Putamen (tissue), 1 donor: ENCODE measurements at places on chromosomes 16 and 17.
A peak's percentile ranks its signal among the peaks of the same experiment; 100 is the strongest.

DNA sequence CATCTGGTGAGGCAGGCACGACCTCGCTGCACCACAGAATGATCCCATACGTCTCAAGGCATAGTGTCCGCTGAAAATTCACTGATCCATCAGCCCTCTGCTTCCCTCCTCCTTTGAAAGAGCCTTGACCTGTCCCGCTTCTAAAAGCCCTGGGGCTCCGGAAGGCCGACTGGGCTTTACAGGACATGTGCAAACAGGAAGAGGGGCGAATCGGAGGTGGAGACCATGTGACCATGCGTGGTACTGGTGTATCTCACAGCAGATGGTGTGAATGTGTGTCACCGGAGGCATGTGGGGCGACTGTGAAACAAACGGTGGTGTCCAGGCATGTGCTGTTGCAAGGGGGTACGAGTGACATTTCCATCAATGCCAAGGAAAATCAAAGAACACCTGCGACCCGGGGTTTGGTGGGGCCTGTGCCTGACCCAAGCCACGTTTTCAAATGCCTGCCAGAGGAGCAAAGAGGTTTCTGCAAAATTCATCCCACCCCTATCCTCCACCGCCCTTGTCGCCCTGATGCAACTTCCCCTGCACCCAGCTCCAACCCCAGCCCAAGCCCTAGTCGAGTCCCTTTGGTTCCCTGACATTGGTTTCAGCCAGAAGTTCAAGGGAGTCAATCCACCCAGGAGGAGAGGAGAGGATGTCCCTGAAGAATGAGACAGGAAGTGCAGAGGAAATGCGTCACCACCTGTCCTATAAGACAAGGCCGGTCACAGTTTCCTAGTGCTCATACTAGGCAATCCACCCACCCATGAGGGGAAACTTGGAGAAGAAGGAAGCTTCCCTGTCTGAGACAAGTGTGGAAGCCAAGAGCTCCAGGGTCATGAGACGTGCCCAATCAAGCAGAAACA, 5.9 kb upstream of the KCNJ18 start:
- DNase-seq: no peak

DNA sequence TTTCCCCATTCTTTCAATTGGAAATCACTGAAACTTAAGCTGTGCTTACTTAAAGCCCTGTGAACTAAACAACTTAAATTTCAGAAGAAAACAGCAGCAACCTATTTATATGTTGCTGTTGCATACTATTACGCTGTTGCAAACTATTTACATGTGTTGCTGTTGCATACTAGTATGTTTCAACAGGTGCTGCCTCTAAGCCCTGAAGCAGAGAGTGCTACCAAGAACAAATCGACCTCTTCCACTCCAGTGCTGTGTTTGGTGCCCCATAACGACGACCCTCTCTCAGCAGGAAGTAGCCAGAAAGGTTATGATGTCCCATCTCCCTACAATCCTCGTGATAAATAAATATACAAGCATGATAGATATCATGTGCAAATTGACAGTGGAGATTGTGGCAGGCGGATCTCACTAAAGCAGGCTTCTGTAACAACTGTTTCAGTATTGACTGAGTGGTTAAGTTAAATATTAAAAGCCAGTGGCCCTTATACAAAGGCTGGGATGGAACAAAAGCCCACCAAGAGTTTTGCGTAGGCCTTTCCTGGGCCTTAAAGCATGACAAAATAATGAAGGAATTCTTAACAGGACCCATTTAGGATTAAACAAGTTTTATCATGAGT, 5.7 kb upstream of the SCPEP1 start:
- no peak for DNase-seq

DNA sequence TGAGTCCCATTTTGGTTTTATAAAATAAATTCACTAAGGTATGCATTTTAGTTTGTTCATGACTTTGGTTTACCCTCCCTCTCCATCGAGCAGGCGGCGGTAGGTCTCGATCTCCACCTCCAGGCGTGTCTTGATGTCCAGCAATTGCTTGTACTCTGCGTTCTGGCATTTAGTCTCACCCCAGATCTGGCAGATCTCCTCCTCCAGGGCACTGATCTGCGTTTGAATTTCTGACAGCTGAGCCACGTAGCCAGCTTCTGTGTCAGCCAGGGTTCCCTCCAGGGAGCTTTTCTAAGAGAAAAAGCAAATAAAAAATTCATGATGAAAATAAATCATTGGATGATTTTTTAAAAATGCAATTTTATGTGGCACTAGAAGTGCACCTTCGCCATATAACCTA, 4.2 kb downstream of the KRT24 start:
- DNase-seq: no peak

DNA sequence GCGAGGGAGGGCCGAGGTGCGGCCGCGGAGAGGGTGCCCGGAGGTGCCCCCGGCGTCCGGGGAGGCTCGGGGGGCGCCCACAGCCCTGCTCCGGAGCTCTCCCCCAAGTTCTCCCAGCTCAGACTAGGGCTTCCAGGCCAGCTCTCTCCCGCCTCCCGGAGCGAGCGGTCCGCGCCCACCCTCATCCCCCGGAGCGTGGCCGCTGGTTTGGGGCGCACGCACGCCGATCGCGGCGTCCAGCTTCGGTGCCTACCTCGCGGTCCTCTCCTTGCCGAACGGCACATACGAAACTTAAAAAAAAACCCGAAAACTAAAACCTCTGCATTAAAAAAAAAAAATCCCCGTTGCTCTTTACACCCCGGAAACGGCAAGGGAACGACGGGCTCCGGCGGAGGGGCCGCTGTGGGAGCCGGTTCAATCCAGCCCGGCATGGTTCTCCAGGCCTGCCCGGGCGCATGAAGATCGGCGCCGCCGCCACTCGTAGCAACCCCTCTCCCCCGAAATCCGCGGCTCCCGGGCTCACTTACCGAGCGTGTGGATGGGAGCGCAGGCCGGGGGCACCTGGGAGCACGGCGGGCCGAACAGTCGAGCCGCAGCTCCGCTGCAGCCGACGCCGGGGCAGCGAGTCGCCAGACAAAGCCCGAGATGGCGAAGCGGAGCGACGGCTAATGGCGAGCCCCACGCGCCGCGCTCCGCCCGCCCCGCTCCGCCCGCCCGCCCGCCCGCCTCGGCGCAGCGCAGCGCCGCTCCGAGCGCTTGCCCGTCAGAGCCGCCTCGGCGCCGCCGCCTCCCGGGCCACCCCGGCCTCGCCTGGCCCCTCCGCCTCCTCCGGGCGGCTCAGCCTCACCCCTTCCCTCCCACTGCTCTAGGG, 973 bp upstream of the UBTF start:
- no peak for DNase-seq

- no peak for DNase-seq
These were observed 96.8 kb upstream of the CLEC3A start for GRCh38 chr16:77925531-77925930.

DNA sequence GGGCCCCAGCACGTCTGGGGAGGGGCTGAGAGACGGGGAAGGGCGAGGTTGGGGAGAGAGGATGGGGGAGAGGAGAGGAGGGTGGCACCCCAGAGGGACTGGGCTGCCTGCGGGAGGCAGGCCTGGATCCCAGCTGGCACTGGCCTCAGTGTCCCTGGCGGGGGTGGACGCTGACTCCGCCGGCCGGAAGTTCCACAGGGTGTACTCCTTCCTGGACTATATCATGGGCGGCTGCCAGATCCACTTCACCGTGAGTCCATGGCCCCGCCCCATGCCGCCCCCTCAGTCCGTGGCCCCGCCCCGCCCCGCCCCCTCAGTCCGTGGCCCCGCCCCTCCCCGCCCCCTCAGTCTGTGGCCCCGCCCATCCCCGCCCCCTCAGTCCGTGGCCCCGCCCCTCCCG, 11.3 kb downstream of the CPNE7 start:
- no peak for DNase-seq

GRCh38 chr17:69972251-69972650, 102.8 kb upstream of the KCNJ16 start:
- DNase-seq: no peak

DNA sequence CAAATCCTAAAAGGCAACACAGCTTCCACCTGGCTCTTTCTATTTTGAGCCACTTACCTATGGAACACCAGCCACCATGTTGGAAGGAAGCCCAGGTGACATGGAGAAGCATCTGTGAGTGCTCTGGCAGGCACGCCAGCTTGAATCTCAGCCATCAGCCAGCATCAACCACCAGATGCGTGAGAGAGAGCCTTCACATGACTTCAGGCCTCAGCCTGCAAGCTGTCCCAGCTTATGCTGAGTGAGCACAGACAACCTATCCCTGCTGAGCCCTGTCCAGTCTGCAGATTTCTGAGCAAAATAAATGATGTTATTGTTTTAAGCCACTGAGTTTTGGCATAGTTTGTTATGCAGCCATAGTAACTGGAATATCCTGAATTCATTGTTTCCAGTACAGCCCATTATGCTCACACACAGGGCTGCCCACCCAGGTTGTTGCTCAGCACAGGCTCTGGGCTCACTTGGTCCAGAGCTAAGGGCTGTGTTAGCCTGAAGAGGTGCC, 35.1 kb downstream of the TMEM238L start:
- no peak for DNase-seq

GRCh38 chr17:35740997-35741931, 9.8 kb downstream of the RASL10B start:
- no peak for DNase-seq

GRCh38 chr16:30974348-30974747, 10.7 kb upstream of the HSD3B7 start:
- no peak for DNase-seq

GRCh38 chr17:38418062-38418692, 10.1 kb upstream of the ARHGAP23 start:
- DNase-seq: no peak

- DNase-seq: no peak
These were observed 9.2 kb upstream of the DPEP3 start for GRCh38 chr16:67989322-67990017.

DNA sequence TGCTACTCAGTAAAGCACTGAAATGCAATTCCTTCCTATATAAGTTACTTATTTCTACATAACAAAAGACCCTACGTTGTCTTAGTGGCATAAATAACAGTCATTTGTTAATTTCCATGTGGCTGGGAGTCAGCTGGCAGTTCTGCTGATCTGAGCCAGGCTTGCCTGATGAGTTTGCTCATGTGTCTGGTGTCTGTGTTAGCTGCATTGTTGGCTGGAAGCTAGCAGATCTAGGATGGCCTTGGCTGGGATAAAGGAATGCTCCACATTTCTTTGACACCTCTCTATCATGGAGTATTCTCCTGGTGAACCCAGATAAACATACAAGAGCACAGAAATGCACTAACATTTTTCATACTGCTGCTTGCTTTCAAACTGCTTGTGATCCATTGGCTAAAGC, 264.4 kb upstream of the MON1B start:
- no peak for DNase-seq

- no peak for DNase-seq
These were observed 503.9 kb downstream of the CDH11 start for GRCh38 chr16:64617836-64618476.

DNA sequence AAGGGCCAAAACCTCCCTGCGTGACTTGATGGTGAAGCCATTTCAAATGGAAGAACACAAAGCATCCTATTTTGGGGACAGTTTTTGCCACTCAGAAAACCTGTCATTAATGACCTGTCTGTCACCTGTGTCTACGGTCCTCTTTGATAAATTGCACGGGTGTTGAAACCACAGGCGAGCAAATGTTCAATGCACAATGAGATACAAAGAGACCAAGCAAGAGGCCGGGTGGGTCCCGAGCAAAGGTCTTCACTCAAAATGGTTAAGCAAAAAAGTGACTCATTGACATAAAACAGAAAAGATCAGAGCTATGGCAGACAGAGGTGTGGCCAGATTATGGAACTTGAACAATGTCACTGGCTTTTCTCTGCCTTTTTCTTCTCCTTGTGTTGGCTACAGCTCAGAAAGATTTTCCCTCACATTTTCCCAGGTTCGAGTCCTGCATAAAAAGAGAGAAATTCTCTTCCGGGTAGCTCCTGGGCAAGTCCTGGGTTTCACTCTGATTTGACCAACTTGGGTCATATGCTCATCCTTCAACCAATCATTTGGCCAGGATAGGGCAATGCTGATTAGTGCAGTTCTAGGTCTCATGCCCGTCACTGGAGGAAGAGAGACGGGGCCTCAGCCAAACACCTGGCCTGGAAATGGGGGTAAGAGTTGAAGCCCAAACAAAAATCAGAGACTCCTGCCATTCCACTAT, 92.2 kb downstream of the CMC2 start:
- DNase-seq: no peak

- DNase-seq: no peak
These were observed 30.3 kb downstream of the TRAP1 start for GRCh38 chr16:3687021-3687420.

DNA sequence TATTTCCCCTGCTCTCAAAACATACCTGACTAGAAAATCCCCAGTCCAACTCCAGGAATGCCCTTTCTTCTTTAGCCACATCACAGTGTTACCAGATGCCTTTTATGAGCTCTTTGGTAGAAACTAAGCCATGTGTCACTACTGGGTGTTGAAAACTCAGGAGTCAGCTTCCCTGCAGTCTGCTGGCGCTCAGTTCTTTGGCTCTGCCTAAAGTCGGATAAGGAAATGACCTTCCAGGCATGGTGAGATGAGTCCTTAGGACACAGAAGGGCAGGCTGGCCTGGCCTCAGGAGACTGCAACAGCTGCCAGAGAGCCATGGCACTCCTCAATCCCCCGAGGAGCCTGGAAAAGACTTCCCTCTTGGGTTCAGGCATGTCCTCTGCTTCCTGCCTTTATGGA, 89.1 kb downstream of the CDH13 start:
- DNase-seq: no peak

DNA sequence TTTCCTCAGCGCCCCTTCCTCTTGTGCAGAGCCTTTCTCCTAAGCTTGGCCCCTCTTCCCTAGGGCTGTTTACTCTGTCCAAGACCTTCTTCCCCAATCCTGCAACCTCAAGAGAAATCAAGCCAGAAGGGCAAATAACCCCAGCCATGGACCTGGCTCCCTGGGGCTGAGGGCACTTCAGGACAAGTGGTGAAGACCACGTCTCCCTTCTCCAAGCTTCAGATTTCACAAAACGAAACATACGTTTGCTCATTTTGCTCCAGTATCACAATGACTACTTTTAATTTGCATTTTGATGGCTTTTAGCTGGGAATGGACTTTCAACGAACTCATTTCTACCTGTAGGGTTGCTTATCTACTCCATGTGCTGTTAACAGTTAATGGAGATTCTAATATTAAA, 139.8 kb upstream of the CACNG5 start:
- DNase-seq: no peak

DNA sequence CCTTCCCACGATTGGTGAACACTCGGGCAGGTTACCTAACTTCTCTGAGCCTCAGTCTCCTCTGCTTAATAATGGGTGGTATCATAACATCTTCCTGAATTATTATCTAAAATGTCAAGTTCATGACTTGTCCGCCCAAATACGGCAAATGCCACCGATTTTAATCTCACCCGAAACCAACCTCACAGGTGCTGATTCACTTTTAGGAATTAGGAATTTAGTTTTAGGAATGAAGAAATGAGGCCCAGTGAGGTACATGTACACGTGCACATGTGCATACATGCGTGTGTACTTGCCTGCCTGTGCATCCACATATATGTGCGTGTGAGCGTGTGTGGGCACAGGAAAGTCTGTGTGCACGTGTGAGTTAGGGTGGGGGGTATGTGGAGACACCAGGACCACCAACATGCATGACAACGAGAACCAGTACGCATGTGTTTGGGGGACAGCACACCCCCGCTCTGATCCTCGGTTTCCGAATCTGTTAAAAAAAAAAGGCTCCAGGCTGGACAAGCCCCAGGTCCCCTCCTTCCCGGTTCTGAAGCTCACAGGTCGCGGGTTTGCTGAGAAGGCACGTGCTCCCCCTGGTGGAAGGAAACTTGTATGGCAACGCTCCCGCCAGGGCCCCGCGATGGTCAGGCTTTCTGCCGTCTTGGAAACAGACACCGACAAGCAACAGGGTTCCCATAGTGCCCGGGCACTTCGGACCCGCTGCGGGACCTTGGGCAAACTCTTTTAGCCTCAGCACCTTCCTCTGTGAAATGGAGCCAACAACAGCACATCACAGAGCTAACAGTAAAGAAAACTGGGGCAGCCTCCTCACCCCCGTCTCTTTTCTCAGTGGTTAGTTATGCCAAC, 219.2 kb downstream of the RBFOX3 start:
- peak; percentile 39 for DNase-seq
